ENCODE measurements at places on chromosomes 1 and 21.

DNA sequence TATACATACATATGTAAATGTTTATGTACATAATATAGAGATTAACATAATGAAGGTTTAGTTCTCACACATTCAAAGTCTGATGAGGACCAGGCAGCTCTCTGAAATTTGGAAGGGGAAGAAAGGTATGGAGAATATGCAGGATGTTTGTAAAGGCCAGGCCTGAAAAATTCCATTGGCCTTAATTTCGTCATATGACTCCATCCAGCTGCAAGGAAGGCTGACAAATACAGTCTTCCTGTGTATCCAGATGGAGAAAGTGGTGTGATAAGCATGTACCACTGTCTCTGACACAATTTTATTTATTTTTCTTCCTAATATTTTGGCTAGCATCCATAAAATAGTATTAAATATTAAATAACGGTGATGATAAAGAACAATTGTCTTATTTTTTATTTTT is 6.3 kb upstream of the SGIP1 start:
- peak; percentile 4 for DNase-seq

DNA sequence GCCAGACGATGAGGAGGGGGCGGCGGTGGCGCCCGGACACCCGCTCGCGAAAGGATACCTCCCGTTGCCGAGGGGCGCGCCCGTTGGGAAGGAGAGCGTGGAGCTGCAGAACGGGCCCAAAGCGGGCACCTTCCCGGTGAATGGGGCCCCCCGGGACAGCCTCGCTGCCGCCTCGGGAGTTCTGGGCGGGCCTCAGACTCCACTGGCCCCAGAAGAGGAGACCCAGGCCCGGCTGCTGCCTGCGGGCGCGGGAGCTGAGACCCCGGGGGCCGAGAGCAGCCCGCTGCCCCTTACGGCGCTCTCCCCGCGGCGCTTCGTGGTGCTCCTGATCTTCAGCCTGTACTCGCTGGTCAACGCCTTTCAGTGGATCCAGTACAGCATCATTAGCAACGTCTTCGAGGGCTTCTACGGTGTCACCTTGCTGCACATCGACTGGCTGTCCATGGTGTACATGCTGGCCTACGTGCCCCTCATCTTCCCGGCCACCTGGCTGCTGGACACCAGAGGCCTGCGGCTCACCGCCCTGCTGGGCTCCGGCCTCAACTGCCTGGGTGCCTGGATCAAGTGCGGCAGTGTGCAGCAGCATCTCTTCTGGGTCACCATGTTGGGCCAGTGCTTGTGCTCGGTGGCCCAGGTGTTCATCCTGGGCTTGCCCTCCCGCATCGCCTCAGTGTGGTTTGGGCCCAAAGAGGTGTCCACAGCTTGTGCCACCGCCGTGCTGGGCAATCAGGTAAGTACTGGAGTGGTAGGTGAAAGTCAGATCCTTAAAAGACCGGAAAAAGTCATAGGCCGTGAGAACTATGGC is 588 bp downstream of the FLVCR1 start:
- DNase-seq, result peak; percentile 48

- DNase-seq, result no peak
Measured at GRCh38 chr1:48556186-48556850, 84.3 kb upstream of the SPATA6 start.

GRCh38 chr1:167899253-167899681 is 14.7 kb downstream of the ADCY10 start:
- no peak for DNase-seq

DNA sequence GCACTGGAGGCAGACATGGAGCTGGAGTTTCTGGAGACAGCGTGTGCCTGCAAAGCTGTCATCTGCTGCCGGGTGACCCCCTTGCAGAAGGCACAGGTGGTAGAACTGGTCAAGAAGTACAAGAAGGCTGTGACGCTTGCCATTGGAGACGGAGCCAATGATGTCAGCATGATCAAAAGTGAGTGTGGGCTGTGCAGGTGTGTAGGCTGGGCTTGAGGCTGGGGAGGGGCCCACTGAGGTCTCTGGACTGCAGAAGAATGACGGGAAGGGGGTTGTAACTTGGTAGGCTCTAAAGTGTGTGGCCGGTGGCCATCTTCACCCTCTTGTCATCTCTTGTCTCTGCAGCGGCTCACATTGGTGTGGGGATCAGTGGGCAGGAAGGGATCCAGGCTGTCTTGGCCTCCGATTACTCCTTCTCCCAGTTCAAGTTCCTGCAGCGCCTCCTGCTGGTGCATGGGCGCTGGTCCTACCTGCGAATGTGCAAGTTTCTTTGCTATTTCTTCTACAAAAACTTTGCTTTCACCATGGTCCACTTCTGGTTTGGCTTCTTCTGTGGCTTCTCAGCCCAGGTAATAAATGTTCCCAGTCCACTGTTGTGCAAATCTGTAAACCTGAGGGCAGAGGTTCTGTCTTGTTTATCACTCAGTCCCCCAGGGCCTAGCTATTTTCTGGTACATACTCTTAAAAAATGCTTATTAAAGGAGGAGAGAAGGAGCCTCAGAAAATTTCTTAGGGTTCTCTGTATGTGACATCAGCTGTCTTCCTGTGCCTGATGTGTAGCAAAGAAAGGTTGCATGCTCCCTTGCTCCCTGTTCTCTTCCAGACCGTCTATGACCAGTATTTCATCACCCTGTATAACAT is 19.9 kb downstream of the ATP8B2 start:
- no peak for DNase-seq

DNA sequence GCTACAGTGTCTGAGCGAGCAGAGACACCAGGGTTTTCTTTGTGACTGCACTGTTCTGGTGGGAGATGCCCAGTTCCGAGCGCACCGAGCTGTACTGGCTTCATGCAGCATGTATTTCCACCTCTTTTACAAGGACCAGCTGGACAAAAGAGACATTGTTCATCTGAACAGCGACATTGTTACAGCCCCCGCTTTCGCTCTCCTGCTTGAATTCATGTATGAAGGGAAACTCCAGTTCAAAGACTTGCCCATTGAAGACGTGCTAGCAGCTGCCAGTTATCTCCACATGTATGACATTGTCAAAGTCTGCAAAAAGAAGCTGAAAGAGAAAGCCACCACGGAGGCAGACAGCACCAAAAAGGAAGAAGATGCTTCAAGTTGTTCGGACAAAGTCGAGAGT is 2.7 kb downstream of the ZBTB18 start:
- no peak for DNase-seq

- DNase-seq, result peak; percentile 21
Measured at GRCh38 chr1:231691618-231692259, 65.1 kb downstream of the DISC1 start.

GRCh38 chr1:165047994-165048393 is 308.5 kb downstream of the LMX1A start:
- no peak for DNase-seq

- DNase-seq, result peak; percentile 78
Measured at GRCh38 chr1:6490181-6491080, 1.0 kb downstream of the PLEKHG5 start.

GRCh38 chr1:26938004-26938658 is 16.6 kb downstream of the NUDC start:
- DNase-seq, result no peak

DNA sequence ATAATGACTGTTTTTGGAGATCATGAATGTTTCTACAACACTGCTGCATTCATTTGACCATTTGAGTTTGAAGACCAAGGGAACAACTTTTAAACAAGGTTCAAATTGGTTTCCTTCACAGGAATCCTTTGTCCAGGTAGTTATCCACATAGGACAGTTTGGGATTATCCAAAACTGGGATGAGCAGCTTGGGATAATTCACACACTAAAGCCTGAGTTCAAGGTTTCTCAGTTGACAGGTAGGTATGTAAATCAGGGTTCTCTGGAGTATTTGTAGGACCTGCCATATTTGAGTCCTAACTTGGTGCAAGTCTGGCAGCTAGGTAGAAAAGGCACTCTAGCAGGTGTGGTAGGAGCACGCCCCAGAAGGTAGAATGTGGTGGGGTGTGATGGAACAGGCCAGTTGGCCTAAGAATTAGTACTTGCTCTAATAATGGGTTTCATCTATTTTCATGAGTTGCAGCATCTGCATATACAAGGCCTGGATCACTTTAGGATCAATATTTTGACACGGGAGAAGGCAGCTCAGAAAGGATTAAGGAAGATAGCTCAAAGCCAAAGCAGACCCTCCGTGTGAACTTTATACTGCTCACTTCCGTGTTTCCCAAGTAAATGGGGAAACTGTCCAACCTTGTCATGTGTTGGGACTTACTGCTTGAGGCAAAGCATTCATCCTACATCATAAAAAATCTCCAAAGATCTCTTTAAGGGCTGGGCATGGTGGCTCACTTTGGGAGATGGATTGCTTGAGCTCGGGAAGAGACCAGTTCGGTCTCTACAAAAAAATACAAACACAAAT is 14.1 kb upstream of the RAB42 start:
- peak; percentile 52 for DNase-seq

GRCh38 chr1:54245501-54245900 is 45.5 kb downstream of the MRPL37 start:
- DNase-seq, result no peak

- peak; percentile 35 for DNase-seq
Measured at GRCh38 chr21:35048183-35048601, 910 bp downstream of the RUNX1 start.

DNA sequence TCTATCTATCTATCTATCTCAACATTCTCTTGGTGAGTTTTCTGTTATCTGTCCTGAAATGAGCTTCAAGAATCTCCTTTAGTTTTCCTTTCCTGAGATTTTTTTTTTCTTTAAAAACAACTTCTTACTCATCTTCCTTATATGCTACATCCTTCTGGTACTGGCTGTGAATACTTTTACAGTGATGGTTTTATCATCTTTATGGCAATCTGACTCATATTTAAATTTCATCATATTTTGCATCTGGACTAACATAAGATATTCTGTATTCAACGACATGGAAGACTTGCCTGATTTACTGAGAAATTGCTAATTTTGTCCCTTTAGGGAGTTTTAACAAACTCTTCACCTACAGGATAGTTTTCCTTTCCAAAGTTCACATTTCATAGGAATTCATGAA is 33.0 kb downstream of the PDE4B start:
- no peak for DNase-seq

GRCh38 chr1:232766241-232766890 is 38.9 kb upstream of the MAP10 start:
- DNase-seq, result no peak

Data from mammary epithelial cell (primary cell).